ENCODE measurements at places on chromosomes 7 and 10.
A peak's percentile ranks its signal among the peaks of the same experiment; 100 is the strongest.

- DNase-seq: no peak
Observed at GRCh38 chr10:69065406-69066361, 22.2 kb upstream of the SRGN start.

DNA sequence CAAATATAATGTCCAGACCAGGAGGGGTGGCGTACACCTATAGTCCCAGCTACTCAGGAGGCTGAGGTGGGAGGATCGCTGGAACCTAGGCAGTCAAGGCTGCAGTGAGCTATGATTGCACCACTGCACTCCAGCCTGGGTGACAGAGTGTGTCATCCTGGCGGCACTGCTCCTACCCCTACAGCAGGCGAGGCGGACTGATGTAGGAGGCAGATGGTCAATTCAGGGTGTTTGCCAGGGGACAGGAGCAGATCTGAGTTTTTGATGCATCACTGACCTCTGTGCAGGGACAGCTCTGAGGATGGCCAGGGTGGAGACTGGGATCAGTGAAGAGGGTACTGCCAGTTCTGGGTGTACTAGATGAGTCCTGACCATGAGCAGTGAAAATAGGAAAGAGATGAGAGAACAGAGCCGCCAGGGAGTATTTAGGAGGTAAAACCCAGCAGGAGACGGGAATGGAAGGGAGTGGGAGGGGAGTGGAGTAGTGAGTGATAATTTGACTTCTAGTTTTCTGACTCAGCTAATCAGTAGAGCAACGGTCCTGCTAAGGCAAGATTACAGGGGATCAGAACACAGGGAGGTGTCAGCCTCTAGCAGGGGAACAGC, 75.3 kb downstream of the HIP1 start:
- no peak for DNase-seq

DNA sequence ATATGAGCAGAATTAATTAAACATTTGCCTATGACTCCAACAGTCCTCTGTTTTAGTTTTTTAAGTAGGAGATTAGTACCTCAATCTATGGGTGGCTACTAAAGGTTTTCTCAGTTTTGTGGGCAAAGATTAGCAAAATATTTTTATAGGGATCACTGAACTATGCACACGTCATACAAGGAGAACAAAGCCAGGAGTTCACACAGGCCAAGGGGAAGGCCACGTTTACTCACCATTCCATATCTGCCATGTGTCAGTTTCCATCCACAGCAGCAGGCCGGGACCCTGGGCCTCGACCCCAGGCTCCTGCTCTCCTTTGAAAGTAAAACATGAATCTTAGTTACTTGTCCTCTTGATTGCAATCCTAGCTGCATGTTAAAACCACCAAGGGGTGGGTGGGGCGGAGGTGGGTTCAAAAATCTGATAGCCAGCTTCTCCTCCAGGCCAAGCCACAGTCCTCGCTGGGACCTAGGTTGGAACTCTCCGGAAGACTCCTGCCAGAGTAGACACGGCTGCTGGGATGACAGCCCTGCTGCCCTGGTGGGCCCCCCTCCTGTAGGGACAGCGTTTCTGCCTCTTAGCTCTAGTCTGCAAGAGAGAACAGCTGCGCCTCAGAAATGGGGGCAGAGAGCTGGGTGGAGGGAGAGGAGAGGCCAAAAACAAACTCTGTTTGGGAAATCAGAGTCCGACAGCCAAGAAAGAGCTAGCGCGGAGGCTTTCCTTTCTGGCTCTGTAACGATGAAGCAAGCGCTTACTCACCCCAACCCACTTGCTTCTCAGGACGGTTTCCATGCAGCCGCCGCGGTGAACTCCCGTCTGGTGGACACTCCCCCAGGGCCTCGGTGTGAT, 35.6 kb downstream of the PITRM1 start:
- DNase-seq: peak; percentile 90

DNA sequence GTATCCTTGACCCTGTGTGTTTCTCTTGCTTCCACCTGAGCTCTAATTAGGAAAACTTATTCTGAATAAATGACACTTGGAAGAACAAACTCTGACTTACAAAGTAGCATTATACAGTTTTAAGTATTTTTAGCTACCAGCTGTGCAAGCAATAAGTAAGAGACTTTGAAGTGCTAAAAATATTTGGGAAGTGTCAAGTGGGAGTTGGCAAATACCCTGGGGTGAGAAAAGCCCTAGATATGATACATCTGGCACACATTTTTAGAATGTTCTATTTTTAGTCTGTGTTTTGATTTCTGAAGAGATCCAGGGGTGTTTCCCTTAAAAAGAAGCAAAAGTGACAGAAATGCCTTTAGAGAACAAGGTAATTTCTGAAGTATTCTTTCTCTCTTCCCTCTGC, 132.7 kb upstream of the TEX47 start:
- DNase-seq: no peak

DNA sequence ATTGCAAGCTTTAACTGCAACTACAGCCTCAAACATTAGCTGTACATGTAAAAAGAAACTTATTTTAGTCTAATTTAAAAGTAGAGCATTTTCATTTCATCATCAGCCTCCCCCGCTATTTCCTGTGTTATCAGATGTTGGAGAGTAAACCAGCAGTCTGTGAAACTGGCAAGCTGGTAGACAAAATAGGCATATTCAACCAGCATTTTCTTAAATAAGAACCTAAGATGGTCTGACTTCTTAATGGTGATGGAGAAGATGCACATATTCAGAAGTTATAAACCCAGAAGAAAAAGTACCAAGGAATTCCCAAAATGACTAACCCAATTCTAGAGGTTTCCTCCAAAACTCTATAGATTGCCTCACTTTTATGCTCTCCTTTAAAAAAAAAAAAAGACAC, 24.9 kb downstream of the PIK3AP1 start:
- DNase-seq: no peak

GRCh38 chr7:69643708-69644445, 45.6 kb downstream of the AUTS2 start:
- DNase-seq: no peak

- DNase-seq: no peak
Observed at GRCh38 chr10:15370212-15370855, 755 bp downstream of the FAM171A1 start.

DNA sequence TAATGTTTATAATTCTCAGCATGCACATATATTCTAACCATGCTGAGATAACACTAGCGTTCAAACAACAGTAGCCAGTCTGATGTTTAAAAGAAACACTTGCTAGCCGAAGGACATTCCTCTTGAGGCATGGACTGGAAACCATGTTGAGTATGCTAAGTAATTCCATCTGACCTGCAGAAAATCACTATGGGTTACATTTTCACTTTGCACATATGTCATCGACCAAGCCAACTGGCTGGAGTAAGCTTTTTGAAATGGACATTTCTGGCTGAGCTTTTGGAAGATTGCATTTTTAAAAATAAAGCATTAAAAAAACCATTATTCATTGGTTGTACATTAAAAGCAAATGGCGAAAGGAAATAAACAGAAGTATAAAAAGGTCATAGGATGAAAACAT, 88.2 kb downstream of the BBS9 start:
- DNase-seq: no peak

- no peak for DNase-seq
Observed at GRCh38 chr7:36154255-36155212, 1.5 kb downstream of the EEPD1 start.

- DNase-seq: peak; percentile 50
Observed at GRCh38 chr7:128115821-128116723, 84.8 kb upstream of the LRRC4 start.

- DNase-seq: no peak
Observed at GRCh38 chr10:70564113-70564725, 38.3 kb downstream of the PRF1 start.

DNA sequence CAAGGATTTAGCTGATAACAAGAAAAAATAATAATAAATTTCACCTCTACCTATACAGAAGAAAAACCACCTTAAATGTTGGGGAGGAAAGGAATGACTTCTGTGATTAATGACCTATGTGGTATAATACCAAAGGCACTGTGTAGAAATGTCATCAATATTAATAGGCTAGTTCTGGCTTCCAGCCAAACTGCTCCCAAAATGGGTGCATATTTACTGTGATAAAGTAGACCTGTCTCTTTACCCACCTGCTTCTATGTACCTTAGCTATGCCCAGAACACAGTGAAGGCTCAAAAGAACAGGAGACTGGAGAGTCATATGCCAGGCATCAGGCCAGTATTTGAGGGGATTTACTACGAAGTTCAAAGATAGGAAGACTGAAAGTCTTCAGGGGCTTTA, 76.0 kb downstream of the ATE1 start:
- no peak for DNase-seq

DNA sequence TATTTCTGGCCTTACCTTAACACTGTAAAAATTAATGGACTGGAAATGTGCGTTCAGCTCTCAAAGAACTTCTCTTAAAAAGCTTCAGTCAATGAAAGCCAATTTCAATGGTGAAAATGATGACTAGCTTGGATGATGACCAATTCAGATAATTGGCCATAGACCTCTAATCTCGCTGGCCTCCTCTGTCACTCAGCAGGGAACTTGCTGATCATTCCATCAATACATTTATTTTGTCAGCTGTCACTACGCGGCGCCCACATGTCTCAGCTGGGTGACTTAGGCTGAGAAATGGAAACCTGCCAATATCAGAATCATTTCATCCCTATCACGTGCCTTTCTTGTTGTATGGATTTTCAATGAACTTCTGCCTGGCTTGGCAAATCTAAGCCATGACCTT, 673.0 kb upstream of the AUTS2 start:
- DNase-seq: no peak

- no peak for DNase-seq
Observed at GRCh38 chr10:93751832-93752231, 5.9 kb upstream of the LGI1 start.

DNA sequence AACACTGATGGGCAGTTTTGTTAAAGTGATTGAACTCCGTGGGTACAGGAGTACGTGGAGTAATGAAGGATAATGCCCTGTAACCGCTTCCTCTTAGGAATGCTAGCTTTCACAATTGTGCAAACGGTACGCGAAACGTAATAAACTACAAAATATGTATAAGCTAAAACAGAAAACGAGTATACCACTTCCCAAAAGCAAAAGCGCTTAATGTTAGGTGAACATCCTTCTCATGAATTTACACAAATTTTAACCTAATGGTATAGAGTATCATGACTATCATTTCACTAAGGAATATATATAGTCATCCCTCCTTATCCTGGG, 395 bp upstream of the ZNF25 start:
- no peak for DNase-seq

DNA sequence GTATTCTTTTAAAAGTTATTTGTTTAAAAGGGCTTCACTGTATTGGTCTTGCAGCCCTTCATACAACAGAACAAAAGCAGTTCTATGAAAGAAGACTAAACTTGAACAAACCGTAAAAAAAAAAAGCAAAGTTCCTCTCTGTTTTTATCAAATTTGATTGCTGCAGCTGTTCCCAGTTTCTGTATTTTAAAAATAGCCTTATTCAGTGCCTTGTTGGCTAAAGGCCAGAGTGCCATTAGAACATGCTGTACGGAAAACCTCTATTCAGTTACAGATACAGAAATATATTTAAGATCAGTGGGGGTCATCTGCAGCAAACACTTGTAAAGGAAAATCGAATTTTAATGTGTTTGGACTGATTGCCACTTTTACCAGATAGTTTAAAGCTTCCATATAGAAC, 207.8 kb upstream of the ETV1 start:
- DNase-seq: no peak

GRCh38 chr10:97509120-97509680, 10.5 kb downstream of the UBTD1 start:
- no peak for DNase-seq

Measured in right atrium auricular region (tissue), 2 donors.